C1 segment of cervical spinal cord (tissue), 14 donors: ENCODE measurements at places on chromosomes 5 and 9.

- peak; percentile 82 for DNase-seq
Observed at GRCh38 chr5:54517174-54517511, 416 bp upstream of the SNX18 start.

GRCh38 chr5:165202519-165202910 is 1697.1 kb downstream of the MAT2B start:
- no peak for DNase-seq

GRCh38 chr9:69874301-69875060 is 53.9 kb downstream of the CFAP95 start:
- DNase-seq, result no peak

DNA sequence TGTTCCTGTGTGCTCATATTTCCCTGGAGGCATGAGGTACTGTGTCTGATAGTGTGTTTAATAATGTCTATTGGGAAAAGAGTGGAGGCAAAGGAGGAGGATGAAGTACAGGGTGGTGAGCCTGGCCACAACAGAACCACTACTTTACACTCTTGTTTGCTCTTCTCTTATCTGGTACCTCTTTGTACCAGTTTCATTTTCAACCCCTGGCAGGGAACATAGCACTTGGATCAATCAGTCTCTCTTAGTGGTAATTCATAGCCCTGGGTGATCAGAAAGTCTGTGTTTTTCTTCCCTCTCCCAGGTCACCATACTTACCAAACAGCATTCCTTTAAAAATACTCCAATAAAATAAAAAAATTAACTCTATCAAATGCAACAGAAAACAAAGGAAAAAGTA is 105.4 kb downstream of the DMRT2 start:
- no peak for DNase-seq

DNA sequence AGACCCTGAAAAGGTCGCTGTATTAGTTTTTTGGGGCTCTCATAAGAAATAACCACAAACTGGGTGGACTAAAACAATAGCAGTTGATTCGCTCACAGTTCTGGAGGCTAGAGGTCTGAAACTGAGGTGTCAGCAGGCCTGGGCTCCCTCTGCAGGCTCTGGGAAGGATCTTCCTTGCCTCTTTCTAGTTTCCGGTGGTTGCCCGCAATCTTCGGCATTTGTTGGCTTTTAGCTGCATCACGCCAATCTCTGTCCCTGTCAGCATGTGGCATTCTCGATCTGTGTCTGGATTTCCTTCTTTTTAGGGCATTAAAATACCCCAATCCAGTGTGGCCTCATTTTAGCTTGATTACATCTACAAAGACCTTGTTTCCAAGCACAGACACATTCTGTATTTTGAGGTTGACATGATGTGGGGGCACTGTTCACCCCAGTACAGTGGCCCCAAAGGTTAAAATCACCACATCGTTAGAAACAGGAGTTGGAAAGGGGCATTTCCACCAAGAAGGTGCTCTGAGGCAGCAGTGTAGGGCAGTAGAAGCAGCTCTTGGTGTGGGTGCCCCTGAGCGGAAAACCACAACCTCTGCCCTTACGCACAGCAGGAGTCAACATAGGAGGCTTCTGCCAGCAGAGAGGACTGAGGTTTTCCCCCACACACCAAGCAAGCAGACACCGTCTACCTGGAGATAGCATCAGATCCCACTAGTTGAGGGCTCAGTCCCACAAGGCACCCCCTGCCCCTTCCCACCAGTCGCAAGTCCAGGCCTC is 13.5 kb downstream of the ZNF79 start:
- no peak for DNase-seq

GRCh38 chr5:57174128-57174889 is 450 bp downstream of the GPBP1 start:
- DNase-seq, result no peak

- DNase-seq, result no peak
Observed at GRCh38 chr5:112902561-112902960, 19.5 kb downstream of the REEP5 start.

- DNase-seq, result peak; percentile 14
Observed at GRCh38 chr9:34664281-34665066, 2.0 kb upstream of the CCL27 start.
